ENCODE measurements at places on chromosomes 7 and 10. TPM values are rescaled to one million over a fixed set of nuclear protein-coding genes. Genes with fewer than 3 reads are reported as not detected.

CPVL gene
- total RNA-seq = 17.9 TPM

DNA sequence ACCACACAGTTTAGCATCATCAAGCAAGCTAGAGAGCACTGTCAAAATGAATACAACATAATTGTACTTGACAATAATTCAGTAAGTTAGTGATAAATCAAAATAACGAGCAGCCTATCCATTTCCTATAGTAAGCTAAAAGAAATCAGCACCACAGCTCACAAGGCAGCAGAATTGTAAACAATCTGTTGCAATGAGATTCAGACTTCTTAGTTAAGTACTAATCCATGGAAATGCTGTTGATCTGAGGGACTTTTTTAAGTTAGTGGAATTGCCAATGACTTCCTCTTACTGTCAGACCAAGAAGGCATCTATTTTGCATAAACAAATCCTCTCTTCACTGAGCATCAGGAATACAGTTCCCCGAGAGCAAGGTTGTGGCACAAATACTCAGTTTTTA is 136.6 kb upstream of the CCDC6 start:
- no peak for DNase-seq

GHRHR gene
- total RNA-seq = not detected

DNA sequence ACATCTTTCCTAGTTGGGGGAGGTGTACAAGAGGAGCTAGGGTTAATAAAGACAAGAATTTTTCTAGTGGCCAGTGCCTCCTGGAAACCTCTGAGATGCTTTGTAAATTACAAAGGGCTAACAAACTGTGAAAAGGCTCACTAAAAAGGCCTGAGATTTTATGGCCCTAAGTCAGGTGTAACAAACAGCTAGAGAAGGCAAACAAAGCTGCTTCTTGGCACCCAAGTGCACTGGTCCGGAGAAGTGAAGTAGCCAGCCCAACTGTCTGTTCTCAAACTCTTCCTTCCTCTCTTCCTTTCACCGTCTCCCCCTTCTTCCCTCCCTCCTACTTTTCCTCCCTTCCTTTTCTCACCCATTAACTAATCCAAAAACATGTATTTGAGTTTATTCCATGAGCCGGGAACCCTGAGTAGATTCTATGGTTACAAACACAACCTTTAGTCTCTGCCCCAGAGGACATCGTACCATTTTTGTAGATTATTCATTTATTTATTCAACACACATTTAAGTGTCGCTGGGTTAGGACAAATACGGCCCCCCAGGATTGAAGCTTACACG is 143.4 kb upstream of the PCGF5 start:
- DNase-seq = no peak

DNA sequence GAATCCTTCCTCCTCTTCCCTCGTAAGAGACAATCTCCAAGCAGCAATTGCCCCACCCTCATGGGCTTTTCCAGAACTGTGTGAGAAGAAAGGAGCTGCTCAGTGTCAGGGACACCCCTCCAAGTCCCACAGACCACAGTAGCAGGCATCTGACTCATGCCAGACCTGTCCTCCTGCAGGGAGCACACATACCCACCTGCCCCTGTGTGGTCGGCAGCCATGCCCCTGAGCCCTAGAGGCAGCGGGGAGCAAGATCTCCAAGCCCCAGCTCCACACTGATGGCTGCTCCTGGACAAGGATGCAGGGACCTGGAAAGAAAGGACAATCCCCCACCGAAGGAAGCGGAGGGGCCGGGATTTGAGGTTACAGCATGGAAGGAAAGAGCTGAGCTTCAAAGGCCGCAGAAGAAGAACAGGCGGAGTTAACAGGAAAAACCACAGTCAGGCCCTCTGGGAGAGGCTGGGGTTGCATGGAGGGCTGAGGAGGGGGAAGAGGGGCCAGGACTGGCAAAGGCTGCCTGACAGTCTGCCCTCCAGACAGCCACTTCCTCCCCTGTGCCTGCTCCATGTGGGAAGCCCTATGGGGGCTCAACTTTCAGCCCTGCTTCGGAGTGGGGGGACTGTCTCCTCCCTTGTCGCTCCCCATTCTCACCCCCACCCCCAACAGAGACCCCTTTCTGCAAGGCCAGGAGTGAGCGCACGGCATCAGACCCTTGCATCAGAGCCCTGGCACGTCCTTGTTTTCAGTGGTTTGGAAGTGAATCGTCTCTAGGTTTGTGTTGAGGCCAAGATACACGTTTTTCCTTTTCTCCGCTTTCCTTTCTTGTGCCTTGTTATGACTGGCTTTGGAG is 46.8 kb downstream of the ASB13 start:
- DNase-seq = no peak

- DNase-seq = peak; percentile 77
These were observed at the start of gene ECHDC3 for GRCh38 chr10:11742009-11742778. TSS of gene ECHDC3 (plus strand) at chr10:11742382. CDS start at chr10:11742577, 195 bp downstream.

DNA sequence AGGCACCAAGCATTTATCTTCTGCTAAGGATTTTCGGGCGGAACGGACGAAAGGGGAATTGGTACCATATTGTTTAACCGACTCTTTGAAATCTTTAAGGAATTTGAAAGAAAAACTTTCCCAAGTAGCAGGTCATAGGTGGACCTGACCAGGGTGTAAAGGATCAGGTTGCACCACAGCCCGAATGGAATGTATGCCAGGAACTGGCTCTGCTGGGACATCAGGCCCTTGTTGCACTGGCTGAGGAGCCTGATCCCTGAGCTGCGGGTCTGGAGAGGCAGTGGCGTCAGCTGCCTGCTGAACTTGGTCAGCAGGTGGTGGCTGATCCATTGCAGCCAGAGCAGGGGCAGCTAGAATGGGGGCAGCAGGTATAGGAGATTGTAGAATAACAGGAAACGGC is 41.4 kb upstream of the AKR1C2 start:
- no peak for DNase-seq

- no peak for DNase-seq
These were observed 33.2 kb upstream of the TMEM140 start for GRCh38 chr7:135114622-135115021.

TMEM178B gene
- 11.9 TPM for total RNA-seq

GRM3 gene
- not detected for total RNA-seq

TMEM229A gene
- total RNA-seq = not detected

DNA sequence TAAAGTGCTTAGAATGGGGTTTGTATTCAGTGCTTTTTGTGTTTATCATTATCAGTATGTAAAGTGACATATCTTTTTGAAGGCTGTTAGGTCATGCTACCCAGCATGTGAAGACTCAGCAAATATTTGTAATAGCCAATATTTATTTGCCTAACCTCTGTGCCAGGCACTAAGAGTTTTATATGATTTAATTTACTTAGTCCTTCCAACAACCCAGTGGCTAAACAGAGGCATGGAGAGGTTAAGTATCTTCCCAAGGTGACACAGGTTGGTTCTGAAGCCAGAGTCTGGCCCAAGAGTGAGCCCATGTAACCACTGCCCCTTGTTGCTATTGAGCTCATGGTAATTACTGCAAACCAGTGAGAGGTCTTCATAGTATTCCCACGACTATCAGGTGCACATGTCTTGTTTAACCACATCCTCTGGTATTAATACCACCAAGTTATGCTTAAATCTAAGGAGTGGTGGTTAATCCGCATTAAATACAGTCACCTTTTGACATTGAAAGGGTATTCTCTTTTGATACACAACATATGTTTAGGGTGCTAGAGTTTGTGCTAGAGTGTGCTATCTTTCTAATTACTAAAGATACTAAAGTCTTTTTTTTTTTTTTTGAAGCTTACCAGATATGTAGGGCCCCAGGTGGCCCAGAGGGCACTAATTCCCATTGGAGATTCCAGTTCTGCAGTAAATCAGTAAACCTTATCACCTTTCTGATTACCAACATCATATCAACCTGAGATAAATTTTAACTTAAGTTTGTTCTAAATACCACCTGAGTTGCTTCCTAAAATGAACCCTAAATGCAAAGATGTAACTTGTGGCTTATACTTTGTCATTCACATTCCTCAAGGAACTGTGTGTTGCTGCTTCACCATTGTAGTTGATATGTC is 2.9 kb downstream of the ADD3 start:
- no peak for DNase-seq

GRCh38 chr10:70441895-70442309 is 421 bp upstream of the NODAL start:
- DNase-seq = no peak

GRID2IP gene
- 1.6 TPM for total RNA-seq

DGKB gene
- total RNA-seq = not detected

DNA sequence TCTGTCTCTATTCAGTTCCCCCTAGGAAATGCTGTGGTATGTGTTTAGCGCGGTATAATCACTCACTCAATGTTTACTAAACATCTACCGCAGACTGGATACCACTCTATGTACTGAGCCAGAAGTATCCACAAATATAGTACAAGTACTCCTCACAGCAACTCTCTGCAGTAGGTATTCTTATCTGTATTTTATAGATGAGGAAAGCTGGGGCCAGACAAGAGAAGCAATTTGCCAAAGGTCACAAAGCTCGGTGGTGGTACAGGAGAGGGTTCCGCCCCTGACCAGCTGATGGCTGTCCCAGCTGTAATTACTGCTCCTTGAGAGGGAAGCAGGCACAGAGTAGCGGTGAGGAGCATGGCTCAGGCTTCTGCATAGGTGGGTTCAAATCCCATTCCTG is 184.1 kb downstream of the DOCK4 start:
- no peak for DNase-seq

- no peak for DNase-seq
These were observed 54.6 kb downstream of the HACD1 start for GRCh38 chr10:17562614-17563013.

DNA sequence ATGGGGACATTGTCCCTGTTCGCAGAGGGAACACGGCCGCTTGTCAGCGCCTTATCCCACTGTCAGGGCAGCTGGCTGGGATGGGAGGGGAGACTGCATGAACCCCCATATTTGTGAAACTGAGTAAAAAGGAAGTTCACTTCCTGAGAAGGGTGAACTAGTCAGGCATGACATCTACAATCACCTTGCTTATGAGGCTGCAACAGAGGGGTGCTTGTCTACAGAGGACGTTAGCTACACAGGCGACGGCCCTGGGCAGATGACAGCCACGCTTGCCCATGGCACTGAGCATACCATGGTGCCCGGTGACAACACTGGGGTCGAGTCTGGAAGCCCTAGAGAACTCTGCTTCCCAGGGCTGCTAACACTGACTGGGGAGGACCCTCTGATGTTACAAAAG is 46.0 kb upstream of the KDM7A start:
- DNase-seq = no peak

- no peak for DNase-seq
These were observed 146.4 kb upstream of the LYZL2 start for GRCh38 chr10:30775779-30776591.

GRCh38 chr7:93185303-93186027 is 37.3 kb upstream of the SAMD9L start:
- DNase-seq = no peak

- DNase-seq = no peak
These were observed 6.4 kb upstream of the PRTFDC1 start for GRCh38 chr10:24958721-24959381.

Data from body of pancreas (tissue), 4 donors.